ENCODE measurements at places on chromosomes 12 and 14.

DNA sequence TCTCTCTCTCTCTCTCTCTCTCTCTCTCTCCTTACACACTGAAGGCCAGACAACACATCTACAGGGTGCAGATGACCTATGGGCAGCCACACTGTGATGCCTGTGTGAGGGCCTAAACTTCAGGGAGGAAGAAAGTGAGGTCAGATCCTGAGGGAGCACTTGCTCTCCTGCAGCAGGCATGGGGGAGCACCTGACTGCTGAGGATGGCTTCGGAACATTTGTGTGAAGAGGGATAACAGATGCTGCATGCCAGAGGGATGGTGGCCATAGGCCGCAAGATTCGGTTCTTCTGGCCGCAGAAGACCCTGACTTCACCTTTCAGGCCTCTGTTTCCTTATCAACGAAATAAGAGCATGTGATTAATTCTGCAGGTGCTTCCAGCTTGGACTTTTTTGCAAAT is 11.7 kb upstream of the SERPINA11 start:
- DNase-seq, result no peak

DNA sequence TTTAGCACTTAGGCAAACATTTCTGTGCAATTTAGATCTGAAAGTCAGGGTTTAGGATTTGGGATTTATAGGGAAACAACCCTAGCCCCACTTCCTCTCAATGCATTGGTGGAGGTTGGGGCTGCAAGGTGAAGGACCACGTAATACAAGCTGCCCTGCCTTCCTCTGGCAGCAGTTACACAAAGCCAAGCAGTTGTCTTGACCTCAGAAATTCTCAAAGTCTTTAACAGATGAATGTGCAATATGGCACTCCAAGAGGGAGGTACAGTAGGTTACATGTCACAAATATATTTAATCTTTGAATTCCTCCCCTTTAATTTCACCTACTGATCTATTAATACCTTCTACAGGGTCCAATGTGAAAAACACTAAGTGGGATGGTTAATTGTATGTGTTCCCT is 23.9 kb downstream of the IFNG-AS1 start:
- no peak for DNase-seq

DNA sequence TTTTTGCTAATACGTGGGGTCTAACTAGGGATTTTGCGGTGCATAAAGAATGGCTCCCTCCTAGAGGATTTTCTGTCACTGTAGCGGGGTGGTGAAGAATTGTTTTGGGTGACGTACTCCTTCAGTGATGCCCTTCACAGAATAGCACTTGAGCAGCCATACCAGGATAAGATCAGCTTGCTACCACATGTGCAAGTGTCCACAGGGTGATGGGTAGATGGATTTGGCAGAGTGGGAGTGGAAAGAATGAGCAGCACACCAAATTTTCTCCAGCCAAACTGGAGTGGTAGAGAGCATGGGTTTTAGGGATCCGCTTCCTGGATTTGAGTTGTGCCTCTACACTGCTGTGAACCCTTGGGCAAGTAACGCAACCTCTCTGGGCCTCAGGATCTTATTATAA is 2.3 kb downstream of the TCP11L2 start:
- no peak for DNase-seq

DNA sequence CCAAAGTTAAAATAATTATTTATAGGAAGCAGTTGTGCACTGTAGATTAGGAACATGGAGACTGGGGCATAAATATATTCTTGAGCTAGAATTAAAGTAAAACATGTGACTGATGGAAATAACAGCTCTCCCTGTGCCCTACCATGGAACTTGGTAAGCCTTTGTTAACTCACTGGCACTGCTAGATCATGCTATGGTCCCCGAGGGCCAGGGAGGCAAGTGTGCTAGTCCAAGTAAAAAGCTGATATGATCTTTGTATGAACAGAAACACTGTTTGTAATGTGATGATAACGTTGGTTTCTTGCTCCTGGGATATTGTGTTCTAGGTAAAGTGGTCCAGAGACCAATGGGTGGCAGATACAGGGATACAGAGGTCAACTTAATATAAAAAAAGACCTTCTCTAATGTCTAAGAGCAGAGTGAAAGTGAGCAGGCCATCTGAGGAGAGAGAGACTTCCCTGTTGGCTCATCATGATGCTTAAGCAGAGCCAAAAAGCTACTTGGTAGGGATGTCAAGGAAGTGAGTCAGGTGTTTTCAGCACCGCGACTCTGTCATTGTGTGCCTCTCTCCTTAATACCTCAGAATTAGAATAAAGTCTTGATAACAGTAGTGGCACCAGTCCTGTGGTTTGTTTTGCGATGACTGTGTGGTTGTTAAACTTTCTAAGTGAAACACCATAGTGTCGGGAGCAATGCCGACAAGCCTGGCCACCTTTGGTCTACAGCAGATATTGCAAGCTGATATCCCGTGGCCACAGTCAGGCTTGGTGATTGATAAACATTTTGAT is 27.6 kb downstream of the BICD1 start:
- no peak for DNase-seq

DNA sequence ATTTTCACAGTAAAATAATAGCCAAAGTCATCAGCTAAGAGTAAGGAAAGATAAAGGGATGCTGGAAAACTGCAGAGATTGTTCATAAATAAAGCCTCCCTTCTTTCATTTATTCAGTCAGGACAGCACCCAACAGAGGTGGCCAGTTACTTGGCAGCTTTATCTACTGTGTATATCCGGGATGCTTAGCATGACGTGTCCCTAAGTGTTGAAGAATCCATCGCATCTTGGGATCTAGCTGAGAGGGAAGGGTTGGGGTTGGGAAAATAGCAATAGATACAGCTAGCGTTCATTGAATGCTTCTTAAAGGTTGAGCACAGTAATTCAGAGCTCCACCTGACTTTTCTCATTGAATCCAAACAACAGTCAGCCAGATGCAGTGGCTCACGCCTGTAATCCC is 5.6 kb upstream of the ERBB3 start:
- DNase-seq, result no peak

- DNase-seq, result no peak
These were observed 1.3 kb downstream of the NEDD1 start for GRCh38 chr12:96908423-96908675.

DNA sequence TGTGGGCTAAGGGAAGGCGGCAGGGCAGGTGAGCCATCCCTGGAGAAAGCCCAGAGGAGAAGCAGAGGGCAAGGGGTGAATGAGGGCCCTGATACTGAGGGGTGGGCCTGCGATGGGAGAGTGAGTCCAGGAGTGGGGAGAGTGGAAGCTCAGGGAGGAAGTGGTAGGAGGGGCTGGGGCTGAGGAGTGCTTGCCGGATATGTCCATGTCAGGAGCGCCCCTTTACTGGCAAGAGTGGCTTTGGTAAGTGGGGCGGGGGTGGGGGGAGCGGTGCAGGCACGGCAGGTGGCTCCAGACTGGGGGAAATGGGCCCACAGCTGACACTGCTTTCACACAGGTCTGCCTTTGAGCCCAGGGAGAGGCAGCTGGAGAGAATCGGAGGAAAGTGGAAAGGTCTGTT is 86.4 kb upstream of the GPR68 start:
- no peak for DNase-seq

- DNase-seq, result no peak
These were observed 98.2 kb downstream of the GLT1D1 start for GRCh38 chr12:128951448-128951847.

DNA sequence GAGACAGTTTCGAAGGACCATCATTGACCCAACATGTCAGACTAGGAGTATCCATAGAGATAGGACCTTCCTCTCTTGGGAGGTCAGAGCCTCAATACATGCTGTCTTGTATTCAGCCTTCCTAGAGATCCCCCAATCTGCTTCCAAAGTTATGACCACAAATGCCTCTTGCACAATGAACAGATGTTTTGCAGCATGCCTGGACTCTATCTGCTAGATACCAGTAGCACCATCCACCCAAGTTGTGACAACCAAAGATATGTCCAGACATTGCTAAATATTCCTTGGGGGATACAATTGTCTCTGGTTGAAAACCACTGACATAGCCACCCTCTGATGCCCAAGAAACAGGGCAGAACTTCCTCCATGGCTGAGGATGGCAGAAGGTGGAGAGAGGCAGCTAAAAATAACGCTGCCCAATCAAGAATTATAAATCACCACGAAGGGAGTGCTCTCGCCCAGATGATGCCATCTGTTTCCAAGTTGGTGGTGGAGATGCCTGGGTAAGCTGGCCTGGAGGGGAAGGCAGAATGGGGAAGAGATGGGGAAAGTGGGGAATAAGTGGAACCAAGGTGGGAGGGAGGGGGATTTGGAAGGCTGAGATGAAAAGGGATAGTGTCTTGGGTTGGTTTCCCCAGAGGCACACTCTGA is 42.9 kb upstream of the NOS1 start:
- no peak for DNase-seq

- DNase-seq, result no peak
These were observed 149.7 kb upstream of the ARHGAP5 start for GRCh38 chr14:31927348-31927832.

- DNase-seq, result no peak
These were observed 20.3 kb downstream of the DCAF5 start for GRCh38 chr14:69132513-69133181.

DNA sequence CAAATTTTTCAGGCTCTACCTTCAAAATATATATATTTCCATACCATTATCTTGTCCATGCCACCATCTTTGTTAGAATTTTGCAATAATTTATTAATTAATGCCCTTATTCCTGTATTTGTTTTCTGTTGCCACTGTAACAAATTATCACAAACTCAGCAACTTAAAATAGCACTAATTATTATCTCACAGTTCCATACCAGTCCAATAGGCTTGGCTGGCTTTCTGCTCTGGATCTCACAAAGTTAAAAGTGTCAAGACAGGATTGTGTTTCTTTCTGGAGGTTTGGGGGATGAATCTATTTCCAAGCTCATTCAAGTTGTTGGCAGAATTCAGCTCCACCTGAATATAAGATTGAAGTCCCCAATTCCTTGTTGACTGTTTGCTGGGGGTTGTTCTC is 58.6 kb upstream of the SLC38A4 start:
- no peak for DNase-seq

DNA sequence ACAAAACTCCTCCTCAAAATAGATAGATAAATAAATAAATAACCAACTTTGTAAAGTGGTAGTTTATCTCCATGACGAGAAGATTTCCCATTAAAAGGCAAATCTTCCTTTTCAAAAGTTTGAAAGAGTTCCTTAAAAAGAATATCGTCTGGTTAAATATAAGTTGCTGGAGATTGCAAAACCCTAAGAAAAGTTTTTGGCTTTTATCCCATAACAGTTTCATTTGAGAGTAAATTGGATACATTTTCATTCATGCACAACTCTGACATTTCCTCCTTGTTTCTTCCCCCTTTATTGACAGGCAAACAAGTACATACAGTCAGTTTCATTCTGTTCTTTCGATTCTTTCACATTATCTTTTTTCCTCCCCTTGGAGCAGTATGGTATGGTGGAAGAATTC is 45.4 kb upstream of the BTG1 start:
- no peak for DNase-seq

- peak; percentile 50 for DNase-seq
These were observed 10.3 kb downstream of the SLC6A12 start for GRCh38 chr12:203462-204260.

- no peak for DNase-seq
These were observed 39.4 kb downstream of the ADGRD1 start for GRCh38 chr12:130992979-130993538.

GRCh38 chr14:61330511-61330910 is 9.1 kb downstream of the PRKCH start:
- no peak for DNase-seq

- peak; percentile 12 for DNase-seq
These were observed 5.7 kb downstream of the CACNA2D4 start for GRCh38 chr12:1912580-1913376.

- DNase-seq, result no peak
These were observed 11.7 kb upstream of the RIPK3 start for GRCh38 chr14:24351517-24351916.

DNA sequence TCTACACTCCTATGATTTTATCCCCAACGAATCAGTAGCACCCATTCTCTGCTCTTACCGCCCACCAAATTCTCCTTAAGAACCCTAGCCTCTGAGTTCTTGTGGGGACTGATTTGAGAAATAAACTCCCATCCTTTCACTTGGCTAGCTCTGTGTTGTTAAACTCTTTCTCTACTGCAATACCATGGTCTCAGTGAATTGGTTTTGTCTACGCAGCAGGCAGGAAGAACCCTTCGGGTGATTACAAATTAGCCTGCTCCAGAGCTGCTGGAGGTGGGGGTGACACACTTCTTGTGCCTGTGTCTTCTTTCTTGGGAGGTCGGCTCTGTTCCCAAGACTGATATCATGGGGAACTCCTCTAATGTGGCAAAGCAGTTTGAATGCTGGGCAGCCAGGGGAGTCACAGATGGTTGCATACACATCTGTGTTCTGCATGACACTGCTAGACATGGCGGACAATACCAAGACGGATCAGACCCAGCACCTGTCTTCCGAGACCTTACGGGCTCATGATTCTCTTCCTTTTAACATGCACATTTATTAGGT is 1.6 kb upstream of the C1S start:
- no peak for DNase-seq

DNA sequence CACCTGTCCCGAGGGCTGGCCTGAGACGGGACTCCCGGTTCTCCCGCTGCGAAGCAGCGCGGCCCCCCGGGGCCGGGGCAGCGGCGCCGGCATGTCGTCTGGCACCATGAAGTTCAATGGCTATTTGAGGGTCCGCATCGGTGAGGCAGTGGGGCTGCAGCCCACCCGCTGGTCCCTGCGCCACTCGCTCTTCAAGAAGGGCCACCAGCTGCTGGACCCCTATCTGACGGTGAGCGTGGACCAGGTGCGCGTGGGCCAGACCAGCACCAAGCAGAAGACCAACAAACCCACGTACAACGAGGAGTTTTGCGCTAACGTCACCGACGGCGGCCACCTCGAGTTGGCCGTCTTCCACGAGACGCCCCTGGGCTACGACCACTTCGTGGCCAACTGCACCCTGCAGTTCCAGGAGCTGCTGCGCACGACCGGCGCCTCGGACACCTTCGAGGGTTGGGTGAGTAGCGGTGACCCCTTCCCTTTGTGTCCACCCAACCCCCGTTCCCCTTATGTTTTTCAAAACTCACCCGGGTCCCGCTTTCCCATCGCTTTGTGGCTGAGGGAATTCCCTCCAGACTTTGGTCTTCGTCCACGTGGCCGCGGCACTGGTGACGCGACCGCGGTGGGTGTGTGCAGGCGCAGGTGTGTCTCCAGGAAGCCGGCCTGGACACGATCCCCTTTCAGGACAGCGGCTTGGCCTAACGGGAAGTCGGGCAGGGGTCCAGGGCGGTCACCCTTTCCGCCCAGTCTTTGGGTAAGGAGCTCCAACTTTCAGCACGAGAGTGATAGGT is 826 bp downstream of the PRKCH start:
- no peak for DNase-seq

- DNase-seq, result no peak
These were observed 299.6 kb downstream of the EMP1 start for GRCh38 chr12:13496111-13496510.

- no peak for DNase-seq
These were observed 41.6 kb downstream of the NFKBIA start for GRCh38 chr14:35362911-35363374.

- no peak for DNase-seq
These were observed 22.4 kb upstream of the FKBP4 start for GRCh38 chr12:2772370-2772769.

- no peak for DNase-seq
These were observed 2.4 kb downstream of the SLC17A8 start for GRCh38 chr12:100359248-100359647.

DNA sequence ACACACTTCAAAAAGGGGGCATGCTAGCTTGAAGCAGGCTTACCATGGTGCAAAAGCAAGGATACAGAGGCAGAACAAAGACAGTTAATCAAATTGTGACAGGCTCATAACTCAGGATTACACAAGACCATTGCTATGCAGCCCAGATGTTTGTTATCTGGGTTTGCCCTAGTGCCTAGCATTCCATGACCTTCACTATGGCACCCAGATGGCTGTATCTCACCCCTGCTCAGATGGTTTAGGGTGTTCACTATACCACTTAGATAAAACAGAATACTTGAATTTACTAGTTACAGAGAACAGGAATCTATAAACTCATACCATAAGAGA is 56.2 kb downstream of the SDR9C7 start:
- no peak for DNase-seq
